ENCODE measurements at places on chromosomes 11 and 22.

DNA sequence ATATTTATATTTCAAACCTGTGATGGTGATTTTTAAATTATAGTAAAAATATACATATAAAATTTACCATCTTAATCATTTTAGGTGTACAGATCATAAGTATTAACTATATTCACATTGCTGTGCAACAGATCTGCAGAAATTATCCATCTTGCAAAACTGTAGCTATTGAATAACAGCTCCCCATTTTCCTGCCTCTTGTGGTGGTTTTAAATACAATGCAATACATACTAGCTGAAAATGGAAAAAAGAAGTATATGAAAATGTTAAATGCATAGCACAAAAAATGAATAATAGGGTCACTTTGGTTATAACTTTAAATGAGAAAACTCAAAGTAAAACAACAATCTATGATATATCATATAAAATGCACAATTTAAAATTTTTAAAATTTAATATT, 130.9 kb upstream of the VPREB1 start:
- DNase-seq: no peak

- no peak for DNase-seq
These were observed 1539.4 kb upstream of the TENM4 start for GRCh38 chr11:80980227-80980626.

- no peak for DNase-seq
These were observed 8.6 kb upstream of the MIAT start for GRCh38 chr22:26648528-26649388.

DNA sequence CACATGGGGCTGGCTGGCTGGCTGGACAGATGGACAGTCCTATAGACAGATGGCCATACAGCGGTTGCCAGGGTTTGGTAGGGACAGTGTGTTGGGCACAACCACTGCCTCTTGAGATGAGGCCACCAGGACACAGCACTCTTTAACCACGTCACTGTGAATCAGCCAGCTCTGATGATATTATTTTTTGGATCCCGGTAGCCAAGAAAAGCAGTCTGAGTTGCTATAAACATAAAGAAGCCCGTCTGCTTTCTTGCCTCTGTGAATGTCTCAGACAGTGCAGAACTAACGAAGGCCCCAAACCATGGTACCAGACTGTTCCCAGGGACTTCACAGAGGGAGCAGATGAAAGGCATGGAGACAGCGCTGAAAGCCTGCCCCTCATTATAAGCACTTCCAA, 115.9 kb upstream of the CSNK2A3 start:
- DNase-seq: no peak

DNA sequence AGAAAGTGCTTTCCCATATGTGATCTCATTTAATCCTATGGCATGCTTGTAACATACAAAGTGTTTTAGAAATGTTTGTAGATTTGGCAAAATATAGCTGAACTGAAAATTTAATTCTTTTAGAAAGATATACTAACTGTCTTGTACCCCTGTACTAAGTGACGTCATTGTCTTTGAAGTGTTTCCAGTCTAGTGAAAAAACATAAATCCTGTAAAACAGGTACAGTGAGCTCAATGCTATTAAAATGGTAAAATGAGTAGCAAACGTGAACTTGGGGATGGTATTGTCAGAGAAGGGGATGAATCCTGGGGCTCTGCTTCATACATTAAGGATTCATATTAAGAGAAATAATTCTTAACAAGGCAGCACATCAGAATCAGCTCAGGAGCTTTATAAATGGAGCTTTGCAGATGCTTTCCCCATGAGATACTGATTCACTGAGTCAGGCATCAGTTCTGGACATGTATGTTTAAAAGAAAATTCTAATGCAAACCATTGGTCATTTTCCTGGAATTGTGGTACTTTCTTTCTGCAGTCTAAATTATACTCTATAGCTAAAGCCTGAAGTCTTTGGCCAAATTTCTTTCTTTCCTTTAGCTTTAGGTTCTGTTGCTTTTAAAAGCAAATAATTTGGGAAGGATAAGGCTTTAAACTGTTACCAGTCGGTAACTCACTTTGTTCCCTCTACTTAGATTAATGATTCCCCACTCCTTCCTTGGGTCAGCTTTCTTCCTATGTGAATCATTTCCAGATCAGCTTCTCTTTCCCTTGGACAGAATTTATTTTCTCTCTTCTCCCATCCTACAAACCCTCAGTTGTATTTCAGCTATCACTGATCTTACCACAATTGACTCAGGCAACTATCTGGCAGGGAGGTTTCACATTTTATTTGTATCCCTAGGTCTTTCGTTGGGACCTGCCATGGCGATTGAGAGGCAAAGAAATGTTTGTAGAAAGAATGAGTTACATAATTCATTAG, 57.5 kb upstream of the DDI1 start:
- no peak for DNase-seq

GRCh38 chr22:19970479-19971275, 29.1 kb upstream of the TXNRD2 start:
- DNase-seq: peak; percentile 54

- no peak for DNase-seq
These were observed 1186.5 kb downstream of the BRD1 start for GRCh38 chr22:48640890-48641841.

DNA sequence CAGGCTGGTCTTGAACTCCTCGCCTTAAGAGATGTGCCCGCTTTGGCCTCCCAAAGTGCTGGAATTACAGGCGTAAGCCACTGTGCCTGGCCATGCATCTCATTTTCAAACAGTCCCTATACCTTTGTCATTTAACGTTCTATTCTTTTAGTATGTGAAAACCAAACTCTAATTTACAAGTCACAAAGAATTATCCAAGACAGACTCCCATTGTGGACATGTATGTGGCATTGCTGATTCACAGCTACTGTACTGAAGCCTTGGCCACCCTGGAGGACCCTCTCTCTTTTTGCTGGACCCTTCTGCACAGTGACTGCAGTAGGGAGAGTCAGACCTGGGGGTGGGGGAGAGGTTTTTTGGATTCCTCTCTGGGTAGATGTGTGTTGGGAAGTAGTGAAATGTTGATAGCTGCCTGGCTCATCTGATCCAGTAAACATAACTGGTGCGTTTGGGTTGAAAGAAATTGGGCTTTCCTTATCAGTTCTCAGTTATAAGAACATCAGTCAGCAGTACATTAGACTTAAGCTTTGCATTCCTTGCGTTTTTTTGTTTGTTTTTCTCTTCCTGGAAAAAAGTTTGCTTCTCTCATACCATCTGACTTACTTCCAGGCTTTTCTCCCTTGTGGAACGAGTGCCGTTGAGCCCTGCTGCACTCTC, 65.9 kb downstream of the MED15 start:
- DNase-seq: no peak

GRCh38 chr11:108927791-108928545, 263.1 kb downstream of the DDX10 start:
- peak; percentile 24 for DNase-seq

- no peak for DNase-seq
These were observed 43.1 kb downstream of the BUD13 start for GRCh38 chr11:116729501-116730240.

- no peak for DNase-seq
These were observed 551 bp upstream of the DEUP1 start for GRCh38 chr11:93329936-93330445.

- no peak for DNase-seq
These were observed 16.7 kb upstream of the UCP3 start for GRCh38 chr11:74025467-74026166.

DNA sequence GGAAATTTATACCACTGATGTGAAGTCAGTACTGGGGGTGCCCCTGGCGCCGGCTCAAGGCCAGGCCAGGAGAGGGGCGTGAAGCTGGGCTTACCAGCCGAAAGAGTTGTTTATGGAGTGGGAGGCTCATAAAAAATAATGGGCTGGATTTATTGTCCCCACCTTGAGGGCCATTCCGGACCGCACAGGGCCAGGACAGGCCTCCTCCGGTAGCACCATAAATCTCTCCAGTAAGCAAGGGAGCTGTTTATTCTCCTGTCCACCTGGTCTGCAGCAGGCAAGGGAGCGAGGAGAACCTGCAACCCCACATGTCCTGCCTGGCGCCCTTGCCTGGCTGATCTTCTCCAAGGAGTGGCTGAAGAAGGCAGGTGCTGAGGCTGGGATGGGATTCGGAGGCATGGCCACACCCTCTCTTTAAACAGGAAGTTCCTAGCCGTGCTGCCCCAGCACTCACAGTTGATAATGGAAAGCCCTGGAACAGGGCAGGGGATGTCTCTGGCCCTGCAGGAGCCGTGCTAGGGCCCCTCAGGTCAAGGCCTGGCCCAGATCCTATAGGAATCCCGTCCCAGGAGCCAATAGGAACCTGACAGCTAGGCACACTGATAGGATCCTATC, 65.1 kb downstream of the SCUBE1 start:
- no peak for DNase-seq

- DNase-seq: no peak
These were observed 8.9 kb downstream of the KCNJ11 start for GRCh38 chr11:17379383-17380180.

GRCh38 chr11:77467993-77468392, 5.9 kb downstream of the PAK1 start:
- DNase-seq: no peak

- no peak for DNase-seq
These were observed 55.8 kb upstream of the RRAS2 start for GRCh38 chr11:14414470-14415461.

GRCh38 chr11:15223318-15223717, 108.6 kb downstream of the INSC start:
- no peak for DNase-seq

DNA sequence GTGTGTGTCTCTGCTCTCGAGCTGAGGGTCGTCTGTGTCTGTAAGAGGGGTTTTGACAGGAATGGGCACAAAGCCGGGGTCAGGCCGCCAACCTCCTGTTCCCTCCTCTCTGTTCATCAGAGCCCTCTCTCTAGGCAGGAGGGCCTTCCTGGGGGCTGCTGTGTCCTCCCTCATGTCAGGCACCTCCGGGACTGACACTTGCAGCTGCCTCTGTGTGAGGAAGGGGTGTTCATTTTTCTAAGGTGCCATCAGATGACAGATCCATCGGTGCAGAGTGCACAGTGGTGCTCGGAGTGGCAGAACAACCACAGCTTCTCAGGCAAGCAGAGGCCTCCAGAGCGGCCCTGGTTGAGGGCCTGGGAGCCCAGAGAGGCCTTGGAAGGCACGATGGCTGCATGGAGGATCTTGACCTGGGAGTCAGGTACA, 265.4 kb upstream of the B3GAT1 start:
- no peak for DNase-seq

DNA sequence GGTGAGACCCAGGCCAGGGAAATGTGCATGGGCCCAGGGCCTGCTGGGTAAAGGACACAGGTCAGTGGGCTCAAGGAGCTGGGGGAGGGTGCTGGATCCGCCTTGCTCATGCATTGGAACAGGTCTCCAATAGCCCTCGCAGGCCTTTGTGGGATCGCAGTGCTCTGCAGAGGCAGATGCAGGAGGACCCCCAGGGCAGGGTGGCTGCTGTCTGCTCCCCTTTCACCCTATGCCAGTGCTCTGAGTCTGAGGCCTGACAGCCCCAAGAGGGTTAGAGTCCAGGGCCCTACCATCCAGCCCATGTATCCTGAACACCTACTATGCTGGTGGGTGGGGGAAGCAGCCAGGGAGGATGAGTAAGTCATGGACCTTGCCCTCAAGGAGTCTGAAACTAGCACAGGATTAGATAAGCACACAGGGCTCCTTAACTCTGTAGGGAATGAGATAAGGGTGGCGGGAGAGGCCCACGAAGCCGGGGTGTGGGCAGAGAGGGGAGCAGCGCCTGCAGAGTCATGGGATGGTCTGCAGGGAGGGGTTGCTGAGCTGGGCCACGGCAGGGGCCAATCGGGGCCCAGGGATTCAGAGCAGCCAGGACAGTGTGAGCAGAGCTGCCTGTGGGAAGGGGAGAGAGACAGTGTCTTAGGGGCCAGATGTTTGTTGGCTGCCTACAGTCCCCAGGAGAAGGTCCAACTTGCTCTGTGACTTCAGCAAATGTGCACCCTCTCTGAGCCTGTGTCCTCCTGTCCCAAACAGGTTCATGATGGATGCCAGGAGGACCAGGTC, 10.5 kb upstream of the EHD1 start:
- DNase-seq: no peak

- DNase-seq: peak; percentile 87
These were observed 1.4 kb downstream of the TMEM109 start for GRCh38 chr11:60915248-60915914.

DNA sequence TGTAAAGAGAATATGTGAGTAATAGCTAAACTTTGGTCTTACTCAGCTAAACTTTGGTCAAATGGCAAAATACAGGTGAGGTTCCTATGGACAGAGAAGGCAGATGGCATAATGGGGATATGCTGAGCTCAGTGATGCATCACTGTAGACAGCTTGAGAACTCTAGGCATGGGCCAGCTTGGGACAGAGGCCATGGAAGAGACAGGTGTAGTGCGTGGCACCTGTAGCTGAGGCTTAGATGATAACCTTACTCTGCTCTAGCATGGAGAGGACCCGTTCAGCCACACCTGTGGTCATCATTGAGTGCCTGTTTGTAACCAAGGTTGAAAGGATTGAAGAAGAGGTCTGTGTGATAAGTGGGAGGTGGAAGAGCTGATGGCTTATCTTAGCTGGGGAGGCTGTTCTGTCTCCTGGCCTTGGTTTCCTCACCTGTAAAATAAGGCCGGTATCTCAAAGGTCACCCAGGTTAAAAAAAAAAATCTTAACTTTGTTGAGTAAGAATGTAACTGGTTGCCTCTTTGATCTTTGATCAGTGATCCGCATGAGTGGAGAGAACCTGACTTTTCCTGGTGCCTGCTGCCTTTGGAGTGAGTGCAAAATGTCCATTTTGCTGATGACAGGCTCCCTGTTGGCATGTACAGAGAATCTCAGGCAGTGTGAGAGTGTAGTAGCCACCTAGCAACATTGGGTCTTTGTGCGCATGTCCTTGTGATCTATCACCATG, 48.6 kb downstream of the ZNRF3 start:
- DNase-seq: no peak

DNA sequence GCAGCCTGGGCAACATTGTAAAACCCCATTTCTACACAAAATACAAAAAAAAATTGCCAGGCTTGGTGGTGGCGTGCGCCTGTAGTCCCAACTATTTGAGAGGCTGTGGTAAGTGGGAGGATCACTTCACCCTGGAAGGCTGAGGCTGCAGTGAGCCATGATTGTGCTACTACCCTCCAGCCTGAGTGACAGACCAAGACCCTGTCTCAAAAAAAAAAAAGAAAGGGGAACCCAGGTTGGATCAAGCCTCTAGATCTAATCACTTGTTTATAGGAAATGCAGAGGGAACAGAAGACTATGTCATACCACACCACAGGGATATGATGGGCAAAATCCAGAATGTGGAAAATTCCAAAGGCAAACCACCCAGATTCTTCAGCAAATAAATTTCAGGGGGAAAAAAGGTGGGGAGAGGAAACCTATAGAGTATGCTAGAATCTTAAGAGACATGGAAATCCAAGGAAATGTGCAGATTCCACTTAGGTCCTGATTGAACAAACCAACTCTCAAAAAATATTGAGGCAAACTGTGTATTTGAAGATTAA, 16.5 kb upstream of the MALAT1 start:
- no peak for DNase-seq

GRCh38 chr11:6196396-6196795, 2.6 kb upstream of the OR52W1 start:
- no peak for DNase-seq

DNA sequence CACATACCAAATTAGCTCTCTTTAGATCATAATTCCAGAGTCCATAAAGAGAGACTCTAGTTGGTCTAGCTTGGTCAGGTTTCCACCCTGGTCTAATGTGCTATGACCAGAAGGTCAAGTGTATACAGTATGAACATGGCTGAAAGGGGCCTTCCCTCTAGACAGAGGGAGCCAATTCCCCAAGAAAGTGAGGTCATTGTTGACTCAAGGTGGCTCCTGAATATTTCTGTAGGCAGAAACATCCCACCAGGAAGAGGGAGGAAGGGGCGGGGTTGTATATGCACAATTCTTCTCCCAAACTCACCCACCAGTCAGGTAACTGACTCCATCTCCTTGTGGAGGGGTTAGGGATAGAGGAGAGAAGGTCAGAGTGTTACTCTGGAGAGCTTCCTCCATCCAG, 281.8 kb upstream of the PLET1 start:
- DNase-seq: no peak
